Activated CD4-positive, alpha-beta T cell treated with anti-CD3 and anti-CD28 coated beads for 48 hours (primary cell): ENCODE measurements at places on chromosomes 1 and 21.

- DNase-seq, result no peak
These were observed 3.5 kb downstream of the NRIP1 start for GRCh38 chr21:15061279-15061678.

DNA sequence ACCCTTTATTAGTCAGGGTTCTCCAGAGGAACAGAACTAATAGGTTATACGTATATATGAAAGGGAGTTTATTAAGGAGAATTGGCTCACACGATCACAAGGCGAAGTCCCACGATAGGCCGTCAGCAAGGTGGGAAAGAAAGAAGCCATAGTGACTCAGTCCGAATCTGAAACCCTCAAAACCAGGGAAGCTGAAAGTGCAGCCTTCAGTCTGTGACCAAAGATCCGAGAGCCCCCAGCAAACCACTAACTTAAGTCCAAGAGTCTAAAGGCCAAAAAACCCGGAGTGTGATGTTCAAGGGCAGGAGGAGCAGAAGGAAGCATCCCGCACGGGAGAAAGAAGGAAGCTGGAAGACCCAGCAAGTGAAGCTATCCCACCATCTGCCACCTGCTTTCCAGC is 9.9 kb downstream of the IFNLR1 start:
- DNase-seq, result no peak

DNA sequence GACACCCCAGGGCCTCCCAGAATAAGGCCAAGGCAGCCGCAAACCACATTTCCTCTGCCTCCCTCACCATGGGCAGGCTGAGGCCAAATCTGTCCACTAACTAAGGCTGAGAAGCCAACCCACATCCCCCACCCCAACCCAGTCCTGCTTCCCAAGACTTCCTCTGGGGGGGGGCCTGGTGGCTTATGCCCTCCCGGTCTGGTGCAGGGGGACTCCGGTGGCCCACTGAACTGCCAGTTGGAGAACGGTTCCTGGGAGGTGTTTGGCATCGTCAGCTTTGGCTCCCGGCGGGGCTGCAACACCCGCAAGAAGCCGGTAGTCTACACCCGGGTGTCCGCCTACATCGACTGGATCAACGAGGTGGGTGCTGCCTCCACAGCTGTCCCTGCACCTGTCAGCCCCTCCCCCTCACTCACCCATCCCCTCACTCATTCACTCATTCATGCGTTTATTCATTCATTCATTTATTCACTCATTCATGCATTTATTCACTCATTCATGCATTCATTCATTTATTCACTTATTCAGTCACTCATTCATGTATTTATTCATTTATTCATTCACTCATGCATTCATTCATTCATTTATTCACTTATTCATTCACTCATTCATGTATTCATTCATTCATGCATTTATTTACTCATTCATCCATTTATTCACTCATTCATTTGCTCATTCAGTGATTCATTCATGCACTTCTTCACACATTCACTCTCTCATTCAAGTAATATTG is 7.3 kb downstream of the CTRC start:
- DNase-seq, result no peak

- DNase-seq, result peak; percentile 4
These were observed 28.2 kb upstream of the KLHDC7A start for GRCh38 chr1:18452550-18452949.

DNA sequence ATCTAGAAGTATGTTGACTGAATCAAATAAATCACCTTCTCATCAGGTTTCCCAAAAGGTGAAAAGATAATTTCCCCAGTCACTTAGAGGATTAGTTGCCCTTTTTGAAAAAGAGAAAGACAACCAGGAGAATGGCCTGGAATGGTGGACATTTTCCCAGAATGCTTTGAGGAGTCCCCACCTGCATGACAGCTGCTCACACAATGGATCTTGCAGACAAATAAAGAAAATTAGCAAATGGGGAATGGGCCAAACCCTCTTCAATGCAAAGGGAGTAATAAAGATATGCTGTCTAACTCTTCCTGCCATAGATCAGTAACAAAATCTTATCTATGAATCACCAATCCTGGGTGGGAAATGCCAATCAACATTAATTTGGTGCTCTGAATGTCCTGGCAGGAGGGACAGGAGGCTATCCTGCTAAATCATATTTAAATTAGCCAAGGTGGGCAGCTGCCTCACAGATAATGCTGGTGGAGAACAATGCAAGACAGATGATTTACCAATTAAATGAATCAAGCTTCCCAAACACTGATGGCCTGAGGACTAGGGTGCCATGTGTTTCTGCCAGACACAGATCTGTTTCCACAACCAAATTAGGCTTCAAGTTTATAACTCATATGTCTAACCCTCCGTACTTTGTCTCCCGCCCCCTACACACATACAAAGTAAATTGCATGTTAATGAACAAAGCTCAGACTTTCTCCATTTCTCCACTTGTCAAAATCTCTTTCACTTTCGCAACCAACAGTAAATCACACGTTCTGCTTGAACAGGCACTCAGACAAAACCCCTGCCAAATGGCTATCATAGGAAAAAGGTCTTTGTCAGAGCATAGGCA is 488.0 kb upstream of the PLXNA2 start:
- no peak for DNase-seq

GRCh38 chr1:93436496-93436895 is 11.4 kb upstream of the FNBP1L start:
- DNase-seq, result no peak

GRCh38 chr1:31581821-31582810 is 5.8 kb downstream of the TINAGL1 start:
- no peak for DNase-seq
